ENCODE measurements at places on chromosomes 11 and 22. TPM values are rescaled to one million over a fixed set of nuclear protein-coding genes. Genes with fewer than 3 reads are reported as not detected.

- no peaks in the 10 kb centered on the region for H3K27me3 ChIP-seq
- H3K4me3 ChIP-seq: no peak overlapping the region
- peaks cover 9% of the 10 kb centered on the region for H3K4me1 ChIP-seq
- no peaks in the 10 kb centered on the region for H3K36me3 ChIP-seq
- no peak for DNase-seq
- H3K27ac ChIP-seq: no peak overlapping the region
Measured at GRCh38 chr11:14809466-14809865, 82.6 kb downstream of the CYP2R1 start.

Gene NCF4
- 116 TPM for total RNA-seq

Gene MN1
- 0.07 TPM for total RNA-seq

Gene ZNF74
- not detected for total RNA-seq

Gene MS4A8
- total RNA-seq: not detected
